ENCODE measurements at places on chromosomes 1 and 21.

GRCh38 chr1:52919051-52919722 lies 2.4 kb downstream of the ECHDC2 start:
- DNase-seq = no peak

- no peak for DNase-seq
Measured at GRCh38 chr1:41580520-41581172, 96.2 kb upstream of the EDN2 start.

- no peak for DNase-seq
Measured at GRCh38 chr1:221693087-221693486, 48.8 kb downstream of the DUSP10 start.

- no peak for DNase-seq
Measured at GRCh38 chr1:204782118-204782700, 88.5 kb upstream of the NFASC start.

DNA sequence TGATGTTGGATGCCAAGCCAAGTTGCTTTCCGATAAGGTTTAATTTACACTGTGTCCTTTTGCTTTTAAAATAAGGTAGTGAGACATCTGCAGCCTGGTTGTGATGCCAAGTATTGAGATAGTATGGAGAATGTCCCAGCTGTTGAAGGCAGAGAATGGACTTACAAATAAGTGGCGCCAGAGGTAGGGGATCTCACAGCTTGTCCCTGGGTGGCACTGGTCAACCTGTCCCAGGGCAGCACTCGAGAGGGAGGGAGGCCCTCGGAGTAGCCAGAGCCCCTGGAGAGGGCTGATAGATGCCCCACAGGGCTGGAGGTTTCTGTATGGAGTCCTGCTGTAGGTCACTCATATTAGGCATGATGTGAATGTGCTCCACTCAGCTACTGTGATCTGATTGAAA lies 98.5 kb downstream of the GALNT2 start:
- DNase-seq = no peak

GRCh38 chr1:9235096-9235459 lies 504 bp downstream of the H6PD start:
- peak; percentile 56 for DNase-seq

DNA sequence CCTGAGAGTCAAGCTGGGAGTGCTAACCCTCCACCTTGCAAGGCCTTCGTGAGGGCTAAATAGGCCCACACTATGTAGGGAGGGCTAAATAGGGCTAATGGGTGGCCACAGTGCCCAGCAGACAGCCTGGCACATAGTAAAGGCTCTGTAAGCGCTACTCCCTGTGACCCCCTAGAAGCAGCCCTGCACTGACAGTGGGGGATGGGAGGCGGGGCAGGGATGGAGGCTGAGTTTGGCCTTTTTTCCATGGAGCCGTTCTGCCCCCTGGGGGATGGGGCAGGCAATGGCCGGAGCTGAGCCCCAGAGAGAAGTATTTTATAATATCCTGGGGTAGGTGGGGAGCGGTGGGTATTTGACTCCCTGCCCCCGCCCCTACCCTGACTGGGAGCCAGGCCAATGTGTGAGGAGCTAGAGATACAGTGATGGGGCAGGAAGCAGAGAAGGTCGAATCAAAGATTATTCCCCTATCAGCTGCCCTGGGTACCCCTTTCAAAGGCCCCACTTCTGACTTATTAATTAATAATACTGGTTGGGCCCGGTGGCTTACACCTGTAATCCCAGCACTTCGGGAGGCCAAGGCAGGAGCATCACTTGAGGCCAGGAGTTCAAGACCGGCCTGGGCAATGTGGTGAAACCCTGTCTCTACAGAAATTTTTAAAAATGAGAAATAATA lies 42.3 kb downstream of the LACTBL1 start:
- DNase-seq = peak; percentile 34

GRCh38 chr1:147585640-147586383 lies 44.5 kb downstream of the BCL9 start:
- DNase-seq = no peak

- DNase-seq = no peak
Measured at GRCh38 chr1:51265618-51266017, 29.5 kb downstream of the RNF11 start.

DNA sequence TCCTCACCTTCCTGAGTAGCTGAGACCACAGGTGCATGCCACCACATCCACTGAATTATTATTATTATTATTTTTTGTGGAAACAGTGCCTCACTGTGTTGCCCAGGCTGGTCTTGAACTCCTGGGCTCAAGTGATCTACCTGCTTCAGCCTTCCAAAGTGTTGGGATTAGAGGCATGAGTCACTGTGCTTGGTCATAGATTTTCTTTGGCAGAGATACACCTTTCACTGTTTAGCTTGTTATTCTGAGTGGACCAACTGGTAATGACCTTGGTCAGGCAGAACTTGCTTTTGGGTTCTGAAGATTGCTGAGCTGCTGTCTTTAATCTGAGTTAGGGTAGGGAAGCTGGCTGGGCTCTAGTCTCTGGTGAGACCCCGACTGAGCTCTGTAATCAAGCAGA lies 66.8 kb downstream of the DNAH14 start:
- DNase-seq = no peak

DNA sequence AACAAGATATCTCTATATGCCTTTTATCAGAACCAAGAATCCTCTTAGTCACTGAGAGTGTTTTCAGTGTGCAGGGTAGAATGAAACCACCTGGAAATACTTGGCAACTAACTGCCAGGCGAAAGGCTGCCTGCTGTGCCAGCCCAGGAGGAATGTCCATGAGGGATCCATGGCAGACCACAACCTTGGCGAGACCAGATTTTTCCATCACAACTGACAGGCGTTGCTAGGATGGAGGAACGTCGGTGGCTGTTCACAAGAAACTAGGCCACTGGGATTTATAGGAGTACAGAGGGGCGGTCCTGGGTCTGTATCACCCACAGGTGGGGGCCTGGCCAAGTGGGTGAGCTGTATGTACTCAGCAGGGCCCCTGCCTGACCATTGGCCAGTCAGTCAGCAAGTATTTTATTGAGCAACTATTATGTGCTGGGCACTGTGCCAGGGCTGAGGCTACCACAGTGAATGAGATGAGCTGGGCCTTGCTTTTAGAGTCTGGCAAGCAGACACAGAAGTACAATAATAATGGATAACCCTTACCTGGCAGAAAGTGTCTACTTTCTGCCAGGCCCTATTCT lies 199.4 kb downstream of the FOXD2 start:
- no peak for DNase-seq

DNA sequence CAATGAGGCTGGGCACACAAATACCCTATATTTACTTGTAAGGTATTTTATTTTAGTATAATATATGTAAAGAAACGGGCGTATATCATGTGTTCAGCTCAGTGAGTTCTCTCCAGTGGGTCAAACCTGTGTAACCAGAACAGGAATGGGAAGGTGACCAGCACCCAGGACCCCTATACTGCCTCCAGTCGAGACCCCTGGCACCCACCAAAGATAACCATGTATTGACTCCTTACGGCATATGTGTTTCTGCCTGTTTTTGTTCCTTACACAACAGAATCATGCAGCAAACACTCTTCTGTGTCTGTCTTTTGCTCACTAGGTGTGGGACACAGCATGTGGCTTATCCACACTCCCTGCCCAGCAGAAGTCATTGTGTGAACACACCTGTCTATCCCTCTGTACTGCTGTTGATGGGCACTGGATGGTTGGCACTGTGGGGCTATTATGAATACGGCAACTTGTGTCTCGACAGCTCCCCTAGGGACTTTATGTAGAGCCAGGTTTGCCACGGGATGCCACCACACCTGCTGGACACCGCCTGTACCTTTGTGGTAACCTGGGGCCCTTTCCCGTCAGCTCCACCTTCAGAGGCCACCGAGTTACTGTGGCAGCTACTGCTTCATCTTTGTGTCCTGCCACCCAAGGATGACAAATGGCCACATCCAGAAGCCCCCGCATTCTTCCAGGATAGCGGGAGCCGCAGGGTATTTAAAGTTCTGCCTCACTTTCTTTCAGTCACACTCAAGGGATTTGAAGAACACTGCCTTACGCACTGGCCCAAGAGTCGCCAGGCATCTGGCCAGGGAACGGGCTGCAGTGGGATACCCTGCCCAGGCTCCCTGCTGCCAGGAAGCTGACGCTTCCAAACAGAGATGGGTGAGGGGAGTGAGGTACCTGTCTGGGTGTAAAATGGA lies 23.5 kb upstream of the C2CD2 start:
- DNase-seq = no peak

- no peak for DNase-seq
Measured at GRCh38 chr1:30816211-30817076, 58.9 kb upstream of the LAPTM5 start.

DNA sequence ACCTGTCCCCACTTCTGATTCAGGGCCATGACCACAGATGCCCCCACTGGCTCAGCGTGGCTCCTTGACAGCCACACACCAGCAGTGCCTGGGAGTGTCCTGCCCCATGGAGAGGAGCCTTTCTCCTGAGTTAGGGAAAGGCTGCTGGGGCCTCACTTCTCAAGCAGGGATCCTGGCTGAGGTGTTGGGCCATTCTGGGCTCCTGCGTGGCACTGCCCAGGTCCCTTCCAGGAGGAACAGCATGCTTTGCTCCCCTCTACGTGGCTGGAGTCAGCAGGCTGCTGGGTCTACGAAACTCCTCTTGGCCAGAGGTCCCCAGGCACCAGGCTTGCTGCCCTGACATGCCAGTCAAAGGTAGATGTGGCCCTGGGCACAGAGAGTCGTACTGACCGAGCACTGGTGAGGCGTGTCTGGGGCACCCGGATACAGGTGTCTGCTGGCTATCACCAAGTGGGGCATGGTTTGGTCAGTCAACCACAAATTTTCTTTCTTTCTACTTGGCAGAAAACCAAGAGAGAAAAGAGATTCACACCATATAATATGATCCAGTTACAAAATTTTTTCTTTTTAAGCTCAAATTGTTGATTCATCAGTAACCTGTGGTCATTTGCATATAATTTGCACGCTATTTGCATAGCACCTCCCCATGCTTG lies 4.1 kb downstream of the ADORA1 start:
- no peak for DNase-seq

DNA sequence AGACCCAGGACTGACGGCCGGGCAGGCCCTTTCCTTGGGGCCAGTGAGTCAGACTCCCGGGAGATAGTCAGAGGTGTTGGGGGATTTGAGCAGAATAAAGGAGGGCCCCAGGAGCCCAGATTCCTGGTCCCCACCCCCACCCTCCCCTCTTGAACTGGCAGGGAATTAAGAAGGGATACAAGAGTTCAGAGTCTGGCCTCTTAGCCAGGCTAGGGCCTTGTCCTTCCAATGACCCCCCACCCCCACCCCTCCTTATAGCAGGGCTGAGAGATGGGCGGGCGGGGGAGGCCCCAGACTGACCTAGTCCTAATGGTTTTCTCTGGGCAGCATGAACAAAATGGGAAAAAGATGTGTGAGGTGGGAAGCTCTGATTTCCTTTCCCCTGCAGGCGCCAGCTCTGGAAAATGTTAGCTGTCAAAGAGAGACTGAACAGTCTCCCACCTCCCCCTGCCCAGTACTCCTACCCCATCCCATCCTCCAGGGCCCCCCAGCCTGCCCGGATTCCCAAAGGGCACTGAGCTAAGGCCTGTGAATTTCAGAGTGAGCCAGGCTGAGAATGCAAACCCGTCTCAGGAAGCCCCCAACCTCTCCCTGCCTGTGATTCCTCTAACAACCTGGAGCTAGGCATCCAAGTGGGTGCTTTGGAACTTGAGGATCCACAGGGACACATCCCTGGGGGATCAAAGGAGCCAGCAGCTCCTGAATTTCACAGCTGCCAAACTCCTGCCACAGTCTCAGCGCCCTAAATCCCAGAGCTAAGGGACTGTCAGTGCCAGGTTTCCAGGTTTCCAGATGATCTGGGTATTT lies 5.8 kb upstream of the CRABP2 start:
- no peak for DNase-seq

DNA sequence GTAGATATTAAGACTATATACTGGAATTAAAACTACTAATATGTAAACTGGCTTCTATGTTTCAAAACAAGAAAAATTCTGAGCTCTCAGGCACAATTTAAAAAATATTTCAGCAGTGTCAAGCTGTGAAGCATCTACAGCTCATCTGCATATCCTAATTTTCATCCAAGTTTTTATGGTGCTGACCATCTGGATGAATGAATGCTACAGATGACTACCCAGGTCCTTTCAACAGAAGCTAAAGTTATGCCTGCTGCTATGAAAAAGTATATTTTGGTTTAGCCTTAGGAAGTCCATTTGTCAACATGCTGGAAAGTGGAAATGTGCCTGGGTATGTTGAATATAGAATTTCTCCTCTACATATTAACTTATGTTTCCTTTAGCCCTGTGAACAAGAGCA lies 206.9 kb downstream of the NEGR1 start:
- no peak for DNase-seq

DNA sequence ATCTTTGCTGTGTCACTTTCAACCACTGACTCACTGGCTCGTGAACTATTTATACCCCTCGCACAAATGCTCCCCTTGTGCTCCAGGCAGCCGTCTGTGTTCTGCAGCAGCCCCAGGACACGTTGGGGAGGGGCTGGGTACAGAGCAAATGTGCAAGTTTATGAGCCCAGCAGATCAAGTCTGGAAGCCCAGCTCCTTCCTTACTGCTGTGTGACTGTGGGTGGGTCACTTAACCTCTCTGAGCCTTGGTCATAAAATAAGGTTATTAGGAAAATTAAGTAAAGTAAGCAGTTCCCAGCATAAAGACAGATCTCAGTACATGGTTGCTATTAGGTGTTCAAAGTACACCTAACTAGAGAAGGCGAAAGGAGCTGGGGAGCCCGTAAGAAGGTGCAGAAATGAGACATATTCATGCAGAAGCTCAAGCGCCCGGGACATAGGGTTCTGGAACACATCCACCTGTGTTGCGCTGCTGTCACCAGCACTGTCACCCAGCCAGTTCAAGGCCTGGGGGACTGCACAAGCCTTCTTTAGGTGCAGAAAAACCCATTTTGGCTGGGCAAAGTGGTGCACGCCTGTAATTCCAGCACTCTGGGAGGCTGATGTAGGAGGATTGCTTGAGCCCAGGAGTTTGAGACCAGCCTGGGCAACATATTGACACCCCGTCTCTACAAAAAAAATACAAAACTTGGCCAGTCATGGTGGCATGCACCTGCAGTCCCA lies 13.8 kb downstream of the EFHD2 start:
- no peak for DNase-seq

GRCh38 chr1:109530457-109531087 lies 9.1 kb upstream of the GPR61 start:
- DNase-seq = no peak

DNA sequence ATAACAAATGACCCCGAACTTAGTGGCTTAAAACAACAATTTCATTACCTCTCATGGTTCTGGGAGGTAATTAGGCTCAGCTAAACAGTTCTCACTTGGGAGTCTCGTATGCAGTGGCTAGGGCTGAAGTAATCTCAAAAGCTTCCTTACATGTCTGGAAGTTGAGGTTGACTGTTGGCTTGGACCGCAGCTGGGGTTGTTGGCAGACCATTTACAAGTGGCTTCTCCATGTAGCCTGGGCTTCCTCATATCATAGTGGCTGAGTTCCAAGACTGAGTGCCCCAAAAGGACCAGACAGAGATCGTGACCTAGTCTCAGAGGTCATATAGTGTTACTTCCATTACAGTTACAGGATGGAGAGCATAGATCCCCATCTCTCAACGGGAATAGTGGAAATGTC lies 2.4 kb upstream of the POGZ start:
- no peak for DNase-seq

DNA sequence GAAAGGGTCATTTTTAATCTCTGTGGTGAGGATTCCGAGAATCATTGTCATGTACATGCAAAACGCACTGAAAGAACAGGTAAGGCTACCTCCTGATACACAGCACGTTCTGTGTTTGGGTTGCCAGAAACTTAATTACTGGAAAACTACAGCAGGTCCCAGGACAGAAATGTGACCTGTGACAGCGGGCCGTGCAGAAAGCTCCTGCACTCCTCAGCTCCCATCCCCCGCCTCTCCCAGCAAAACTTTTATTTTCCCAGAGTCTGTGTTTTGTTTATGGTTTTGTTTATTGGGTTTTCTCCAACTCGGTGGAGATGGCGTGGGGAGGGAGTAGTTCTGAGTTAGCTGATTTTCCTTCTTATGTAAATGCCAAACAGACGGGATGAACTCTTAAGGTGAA lies 44.7 kb downstream of the SLC44A3 start:
- no peak for DNase-seq
